Tibial artery (tissue), 4 donors: ENCODE measurements at places on chromosomes 2 and 18.

DNA sequence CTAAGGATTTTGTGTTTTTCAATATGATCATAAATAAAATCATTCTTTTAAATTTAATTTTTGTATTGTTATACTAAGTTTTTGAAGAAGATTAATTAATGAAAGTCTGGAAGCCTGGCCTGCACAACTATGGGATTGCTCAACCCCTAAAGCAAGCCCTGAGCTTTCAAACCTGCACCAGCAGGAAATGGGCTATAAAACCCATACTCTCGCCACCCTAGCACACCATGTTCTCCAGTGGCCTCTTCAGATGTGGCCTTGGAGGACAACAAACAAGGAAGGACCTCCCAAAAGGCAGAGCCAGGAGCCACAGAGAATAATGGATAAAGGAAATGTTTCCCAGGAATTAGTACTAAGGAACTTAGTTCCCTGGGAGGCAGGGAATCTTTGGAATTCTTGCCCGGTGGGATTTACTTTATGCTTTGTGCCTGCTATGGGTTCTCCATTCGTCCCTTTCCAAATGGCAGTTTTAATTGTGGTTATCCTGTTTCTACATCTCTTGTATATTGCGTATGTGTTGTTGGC is 212.5 kb downstream of the ZFP36L2 start:
- DNase-seq, result peak; percentile 12

GRCh38 chr18:45103319-45104048 is 422.8 kb downstream of the SETBP1 start:
- DNase-seq, result no peak

- no peak for DNase-seq
These were observed 80.5 kb upstream of the AFF3 start for GRCh38 chr2:100222844-100223243.

GRCh38 chr18:23812546-23813440 is 123.5 kb downstream of the LAMA3 start:
- DNase-seq, result no peak

GRCh38 chr18:9575558-9575957 is 38.8 kb downstream of the PPP4R1 start:
- peak; percentile 83 for DNase-seq

DNA sequence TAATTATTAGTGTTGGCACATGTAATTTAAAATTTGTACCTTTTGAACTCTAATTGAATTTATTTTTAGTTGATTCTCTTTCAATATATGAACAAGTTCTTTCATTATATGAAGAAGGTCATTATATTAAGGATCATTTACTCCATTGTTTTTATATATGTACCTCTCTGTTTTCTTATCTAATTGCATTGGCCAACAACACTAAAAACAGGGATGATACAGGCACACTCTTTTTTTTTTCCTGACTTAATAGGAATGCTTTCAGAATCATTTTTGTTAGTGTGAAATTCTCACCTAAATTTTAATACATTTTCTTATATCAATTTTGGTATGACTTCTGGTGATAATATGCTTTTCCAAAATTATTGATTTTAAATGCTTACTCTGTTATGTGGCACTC is 75.0 kb upstream of the SCN1A start:
- DNase-seq, result no peak

GRCh38 chr18:74480149-74480651 is 16.0 kb upstream of the CNDP2 start:
- no peak for DNase-seq

- DNase-seq, result no peak
These were observed 25.4 kb downstream of the SOCS6 start for GRCh38 chr18:70314151-70314782.

- DNase-seq, result no peak
These were observed 168.2 kb downstream of the KCNS3 start for GRCh38 chr2:18046558-18047212.

- DNase-seq, result no peak
These were observed 312.1 kb upstream of the CHST9 start for GRCh38 chr18:27497246-27497645.

DNA sequence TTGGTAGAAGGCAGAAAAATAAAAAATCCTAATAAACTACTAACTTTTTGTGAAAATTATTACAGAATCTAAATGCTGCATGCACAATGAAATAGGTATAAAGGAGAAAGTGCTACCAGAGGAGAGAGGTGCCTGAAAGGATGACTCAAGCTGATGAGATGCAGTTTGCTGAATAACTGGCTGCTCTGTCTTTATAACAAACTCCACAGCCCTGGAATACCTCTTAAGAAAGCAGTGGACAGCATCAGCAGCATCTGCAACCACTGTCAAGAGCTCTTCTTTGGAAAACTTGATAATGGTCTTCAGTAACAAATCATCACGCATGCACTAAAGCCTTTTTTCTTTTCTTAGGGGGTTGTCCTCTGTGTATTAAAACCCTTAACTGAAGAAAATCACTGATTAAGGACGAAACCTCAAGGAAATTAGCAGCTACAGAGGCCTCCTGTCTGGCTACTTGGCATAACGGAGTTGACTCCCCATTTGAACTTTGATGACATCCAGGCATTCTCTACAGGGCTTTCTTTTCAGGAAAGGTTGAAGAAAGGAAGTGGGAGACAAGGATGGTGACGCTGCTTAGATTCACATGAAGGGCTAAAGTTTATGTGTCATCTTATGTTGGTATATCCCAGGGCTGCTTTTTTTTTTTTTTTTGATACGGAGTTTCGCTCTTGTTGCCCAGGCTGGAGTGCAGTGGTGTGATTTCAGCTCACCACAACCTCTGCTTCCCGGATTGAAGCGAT is 28.8 kb downstream of the WDFY1 start:
- no peak for DNase-seq

GRCh38 chr18:59675346-59675745 is 21.9 kb downstream of the CCBE1 start:
- DNase-seq, result no peak

- DNase-seq, result no peak
These were observed 15.4 kb downstream of the NAB1 start for GRCh38 chr2:190664240-190664639.

GRCh38 chr2:219778189-219778588 is 150.8 kb downstream of the SLC4A3 start:
- DNase-seq, result no peak

- DNase-seq, result no peak
These were observed 329.1 kb upstream of the PKDCC start for GRCh38 chr2:41718705-41719104.

GRCh38 chr2:126655500-126656430 is at the start of gene GYPC:
Gene GYPC, plus strand, starts transcription at chr2:126656158. Its CDS starts 106 bp downstream, at chr2:126656264.
- DNase-seq, result peak; percentile 96
